Left forelimb (tissue), 1 donor: ENCODE measurements at places on chromosomes 7 and 10.

DNA sequence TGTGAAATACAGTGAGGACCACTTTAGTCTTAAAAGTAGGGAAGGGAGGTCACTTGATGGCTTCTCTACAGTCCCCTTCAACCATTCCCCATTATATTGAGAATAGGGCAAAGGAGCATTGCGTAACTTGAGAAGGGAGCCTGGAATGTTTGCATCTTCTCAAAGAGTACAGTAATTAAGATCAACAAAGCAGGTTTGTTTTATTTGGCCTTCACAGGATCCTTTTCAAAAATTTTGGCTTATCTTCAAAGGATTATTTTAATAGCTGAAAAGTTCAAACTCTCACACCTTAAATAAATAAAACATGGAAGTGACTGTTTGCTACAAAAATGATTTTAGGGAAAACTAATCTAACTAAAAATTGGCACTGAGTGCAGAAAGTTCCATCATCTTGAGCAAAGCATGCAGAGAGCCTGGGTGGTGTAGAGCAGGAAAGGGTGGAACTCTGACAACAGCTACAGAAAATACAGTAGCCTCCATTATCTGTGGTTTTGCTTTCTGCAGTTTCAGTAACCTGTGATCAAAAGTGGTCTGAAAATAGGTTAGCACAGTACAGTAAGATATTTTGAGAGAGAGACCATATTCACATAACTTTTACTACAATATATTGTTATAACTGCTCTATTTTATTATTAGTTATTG is 214.0 kb downstream of the MDFIC start:
- no peak for DNase-seq

- no peak for DNase-seq
These were observed 10.4 kb downstream of the CHST3 start for GRCh38 chr10:71974489-71975021.

DNA sequence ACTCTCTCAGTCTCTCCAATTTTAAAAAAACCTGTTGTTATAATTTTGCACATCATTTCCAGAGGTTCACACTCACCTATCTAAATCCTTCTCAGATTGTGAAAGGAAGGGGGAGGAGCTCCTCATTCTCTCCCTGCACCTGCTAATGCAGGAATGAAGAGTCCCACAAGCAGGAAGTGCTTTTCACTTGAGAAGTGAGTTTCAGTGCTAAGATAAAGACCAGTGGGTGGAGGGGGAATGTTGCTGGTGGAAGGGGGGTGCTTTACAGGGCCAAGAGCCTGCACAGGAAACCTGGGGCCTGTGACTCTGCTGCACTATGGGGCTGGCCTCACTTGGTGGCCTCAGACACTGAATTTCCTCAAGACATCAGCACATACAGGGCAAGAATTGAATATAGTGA is 176.4 kb downstream of the PTPN20 start:
- DNase-seq: no peak

DNA sequence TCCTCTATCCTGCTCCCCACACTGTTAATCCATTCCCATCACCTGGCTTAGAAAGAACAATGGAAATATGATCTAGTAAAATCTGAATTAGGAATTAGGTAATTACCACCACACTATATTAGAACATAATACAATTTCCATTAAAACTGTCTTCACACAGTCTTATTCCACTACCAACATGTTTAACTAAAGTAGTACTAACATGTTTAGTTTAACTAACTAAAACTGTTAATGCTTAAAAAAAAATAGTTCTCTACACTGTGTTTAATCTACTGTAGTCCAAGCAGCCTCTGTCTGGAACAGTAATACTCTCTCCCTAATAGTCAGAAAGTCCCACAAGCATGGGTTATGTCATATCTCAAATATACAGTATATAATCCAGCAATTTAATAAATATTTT is 150.8 kb downstream of the SGMS1 start:
- no peak for DNase-seq

DNA sequence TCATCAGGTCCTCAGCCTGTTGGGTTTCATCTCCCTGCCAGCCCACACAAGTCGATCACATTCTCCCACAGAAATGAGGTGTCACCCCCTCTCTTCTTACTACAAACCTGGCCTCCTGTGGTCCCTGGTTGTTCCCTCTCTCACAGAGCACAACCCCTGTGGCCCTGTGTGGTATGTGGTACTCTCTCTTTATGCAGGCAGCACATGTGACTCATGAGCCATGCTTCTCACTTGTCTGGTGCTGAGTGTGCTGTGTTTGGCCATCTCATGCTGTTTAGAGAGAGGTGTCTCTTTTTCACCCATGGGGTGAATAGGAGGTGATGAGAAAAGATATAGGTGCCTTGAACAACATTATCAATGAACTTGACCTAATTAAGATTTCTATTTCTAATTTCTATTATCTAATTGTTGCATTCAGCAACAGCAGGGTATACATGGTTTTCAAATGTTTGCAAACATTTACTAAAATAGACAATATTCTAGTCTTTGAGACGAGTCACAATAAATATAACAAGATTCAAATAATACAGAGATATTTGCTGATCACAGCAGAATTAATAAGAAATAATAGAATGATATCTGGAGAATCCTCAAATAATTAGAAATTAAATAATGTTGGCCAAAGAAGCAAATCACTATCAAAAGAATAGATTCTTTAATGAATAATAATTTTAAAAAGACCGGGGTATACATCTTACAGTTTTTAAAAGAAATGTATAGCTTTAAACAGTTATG is 633.8 kb upstream of the IGFBP3 start:
- no peak for DNase-seq

DNA sequence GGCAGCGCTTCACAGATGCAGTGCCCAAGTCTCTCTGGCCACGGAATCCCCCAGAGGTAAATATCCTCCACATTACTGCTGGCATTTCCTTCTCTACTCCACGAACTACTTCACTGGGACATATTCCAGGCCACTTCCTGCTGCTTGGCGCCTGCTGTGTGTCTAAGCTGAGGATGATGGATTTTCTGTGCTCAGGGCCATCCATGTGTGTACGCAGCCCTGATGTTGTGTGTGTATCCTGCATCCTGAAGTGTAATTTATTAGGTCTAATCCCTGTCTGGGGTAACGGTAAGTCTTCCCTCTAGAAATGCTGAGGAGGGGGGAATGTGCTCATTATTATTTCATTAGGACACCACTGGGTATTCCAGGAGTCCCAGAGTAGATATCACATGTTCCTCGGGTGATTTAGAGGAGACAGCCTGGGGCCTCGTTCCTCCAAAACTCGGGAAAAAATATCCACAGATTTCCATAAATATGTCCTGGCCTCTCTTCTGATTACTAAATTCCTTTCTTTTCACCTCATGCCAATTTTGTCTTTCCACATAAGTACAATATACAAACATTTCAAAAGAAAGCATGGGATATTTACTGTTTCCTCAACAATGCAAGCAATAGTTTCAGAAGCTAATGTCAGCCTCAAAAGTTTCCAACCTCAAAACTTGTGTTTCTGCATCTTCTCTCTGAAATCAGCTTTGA is 25.5 kb upstream of the HABP2 start:
- DNase-seq: peak; percentile 50

DNA sequence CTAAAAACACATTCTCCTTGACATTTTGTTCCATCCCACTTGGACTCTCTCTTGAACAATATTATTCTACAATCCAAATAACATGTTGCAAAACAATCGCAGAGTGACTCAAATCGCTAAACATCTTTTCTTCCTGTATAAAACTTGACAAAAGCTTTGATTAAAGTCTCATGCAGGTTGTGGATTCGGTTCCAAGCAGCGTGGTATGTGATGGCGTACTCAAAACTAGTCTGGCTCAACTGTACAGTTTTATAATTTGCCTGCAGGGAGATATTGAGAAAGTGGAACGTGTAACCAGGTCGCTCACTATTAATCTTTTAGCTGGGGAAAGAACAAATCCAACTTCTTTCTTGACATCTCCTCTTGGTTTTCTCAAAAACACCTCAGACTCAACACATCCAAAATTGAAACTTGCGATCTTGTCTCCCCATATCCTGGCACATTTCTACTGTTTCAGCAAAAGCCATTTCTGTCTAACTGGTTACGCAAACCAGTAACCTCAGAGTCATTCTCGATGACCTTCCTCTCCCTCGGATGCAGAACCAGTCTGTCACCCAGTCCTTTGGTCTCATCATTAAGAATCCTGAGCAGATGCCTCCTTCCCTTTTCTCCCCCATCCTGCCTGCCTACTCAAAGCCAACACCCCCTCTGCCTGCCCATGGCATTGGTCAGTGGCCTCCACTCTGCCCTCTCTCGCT is 100.1 kb downstream of the CACNB2 start:
- no peak for DNase-seq

GRCh38 chr10:2968401-2969058 is 98.8 kb upstream of the PFKP start:
- DNase-seq: no peak

DNA sequence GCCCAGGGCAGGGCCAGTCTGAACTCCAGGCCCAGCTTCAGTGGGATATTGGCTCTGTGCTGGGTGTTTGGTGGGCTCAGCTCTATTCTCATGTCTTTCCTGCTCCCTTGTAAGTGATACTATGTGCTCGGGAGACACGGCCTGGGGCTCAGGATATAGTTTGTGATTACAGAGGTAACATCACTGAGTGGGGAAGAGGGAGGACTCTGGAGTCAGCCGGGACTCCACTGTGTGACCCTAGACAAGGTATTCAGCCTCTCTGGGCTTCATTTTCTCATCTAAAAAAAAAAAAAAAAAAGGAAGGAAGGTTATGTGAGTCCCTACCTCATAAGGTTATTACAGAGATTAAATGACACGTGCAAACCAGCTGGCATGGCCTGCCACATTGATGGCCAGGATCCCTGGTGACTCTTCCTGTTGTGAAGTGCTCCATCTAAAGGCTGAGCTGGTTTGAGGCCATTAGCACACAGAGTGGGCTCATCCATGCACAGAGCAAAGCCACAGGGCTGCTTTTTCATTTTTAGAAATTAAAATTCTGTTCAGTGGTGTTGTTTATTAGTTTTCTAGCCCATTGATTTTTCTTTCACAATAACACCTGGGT is 15.7 kb downstream of the SLC13A4 start:
- no peak for DNase-seq

- DNase-seq: no peak
These were observed at the start of gene HYAL4 for GRCh38 chr7:123844712-123845219. HYAL4 (plus strand) TSS chr7:123845169; CDS start chr7:123868274, 23,105 bp downstream.

- peak; percentile 90 for DNase-seq
These were observed 46.1 kb downstream of the ZCCHC24 start for GRCh38 chr10:79399223-79399831.

- DNase-seq: no peak
These were observed 77.0 kb upstream of the NMT2 start for GRCh38 chr10:15245530-15245929.
